Activated CD4-positive, alpha-beta memory T cell treated with anti-CD3 and anti-CD28 coated beads for 36 hours (primary cell): ENCODE measurements at places on chromosomes 5 and 9.

DNA sequence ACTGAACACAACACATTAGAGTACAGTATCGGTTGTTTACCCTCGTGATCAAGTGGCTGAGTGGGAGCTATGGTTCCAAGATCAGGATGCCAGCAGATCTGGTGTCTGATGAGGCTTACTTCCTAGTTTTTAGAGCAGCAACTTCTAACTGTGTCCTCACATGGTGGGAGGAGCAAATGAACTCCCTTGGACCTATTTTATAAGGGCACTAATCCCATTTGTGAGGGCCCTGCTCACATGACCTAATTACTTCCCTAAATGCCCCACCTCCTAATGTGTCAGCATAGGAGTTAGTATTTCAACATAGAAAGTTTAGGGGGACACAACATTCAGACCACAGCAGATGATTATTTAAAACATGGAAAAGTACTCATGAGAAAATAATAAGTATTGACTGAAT is 111.8 kb downstream of the GCNT1 start:
- H3K36me3 ChIP-seq = peaks cover 8% of the 10 kb centered on the region
- no peak overlapping the region for H3K4me3 ChIP-seq
- peaks cover 10% of the 10 kb centered on the region for H3K4me1 ChIP-seq
- no peak overlapping the region for H3K27ac ChIP-seq
- no peak for DNase-seq

- no peaks in the 10 kb centered on the region for H3K4me1 ChIP-seq
- H3K27ac ChIP-seq = no peak overlapping the region
- H3K4me3 ChIP-seq = no peak overlapping the region
- no peaks in the 10 kb centered on the region for H3K27me3 ChIP-seq
Measured at GRCh38 chr9:12753931-12754330, 20.9 kb upstream of the LURAP1L start.

GRCh38 chr9:120925535-120926396 is 830 bp downstream of the TRAF1 start:
- H3K4me3 ChIP-seq = peak overlapping the region; percentile 80
- peaks cover 54% of the 10 kb centered on the region for H3K36me3 ChIP-seq
- H3K27ac ChIP-seq = peak overlapping the region; percentile 97
- peak; percentile 95 for DNase-seq
- no peaks in the 10 kb centered on the region for H3K27me3 ChIP-seq

DNA sequence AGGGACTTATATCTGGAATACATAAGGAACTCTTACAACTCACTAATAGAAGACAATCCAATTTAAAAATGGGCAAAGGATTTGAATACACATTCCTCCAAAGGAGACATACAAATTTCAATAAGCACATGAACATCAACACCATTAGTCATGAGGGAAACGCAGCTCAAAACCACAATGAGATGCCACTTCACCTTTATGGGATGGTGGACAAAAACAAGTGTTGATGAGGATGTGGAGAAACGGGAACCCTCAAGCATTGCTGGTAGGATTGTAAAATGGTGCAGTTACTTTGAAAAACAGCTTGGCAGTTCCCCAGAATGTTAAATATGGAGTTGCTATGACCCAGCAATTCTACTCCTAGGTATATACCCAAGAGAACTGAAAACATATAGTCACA is 72.7 kb upstream of the IER5L start:
- peaks cover 3% of the 10 kb centered on the region for H3K27me3 ChIP-seq
- no peaks in the 10 kb centered on the region for H3K4me1 ChIP-seq
- no peak for DNase-seq
- no peaks in the 10 kb centered on the region for H3K36me3 ChIP-seq
- no peak overlapping the region for H3K4me3 ChIP-seq
- no peak overlapping the region for H3K27ac ChIP-seq

DNA sequence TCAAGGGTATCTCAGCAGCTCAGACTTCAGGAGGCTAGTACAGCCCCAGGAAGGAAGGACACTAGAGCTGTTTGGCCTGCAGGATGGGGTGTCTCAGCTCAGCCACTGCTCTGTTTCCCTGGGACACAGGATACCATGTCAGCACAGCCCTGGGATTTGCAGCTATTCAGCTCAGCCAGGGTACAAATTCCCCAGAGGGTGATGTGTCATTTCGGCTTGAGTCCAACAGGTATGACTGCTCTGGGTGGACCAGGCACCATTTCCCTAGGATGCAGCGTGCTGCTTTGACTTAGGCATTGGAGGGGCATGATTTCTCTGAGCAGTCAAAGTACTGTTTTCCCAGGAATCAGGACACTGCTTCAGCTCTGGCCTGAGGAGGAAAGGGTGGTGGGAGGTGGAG is 130.1 kb downstream of the ARSB start:
- peaks cover 18% of the 10 kb centered on the region for H3K36me3 ChIP-seq
- no peaks in the 10 kb centered on the region for H3K4me1 ChIP-seq
- H3K27ac ChIP-seq = no peak overlapping the region
- DNase-seq = no peak
- no peaks in the 10 kb centered on the region for H3K27me3 ChIP-seq
- no peak overlapping the region for H3K4me3 ChIP-seq

DNA sequence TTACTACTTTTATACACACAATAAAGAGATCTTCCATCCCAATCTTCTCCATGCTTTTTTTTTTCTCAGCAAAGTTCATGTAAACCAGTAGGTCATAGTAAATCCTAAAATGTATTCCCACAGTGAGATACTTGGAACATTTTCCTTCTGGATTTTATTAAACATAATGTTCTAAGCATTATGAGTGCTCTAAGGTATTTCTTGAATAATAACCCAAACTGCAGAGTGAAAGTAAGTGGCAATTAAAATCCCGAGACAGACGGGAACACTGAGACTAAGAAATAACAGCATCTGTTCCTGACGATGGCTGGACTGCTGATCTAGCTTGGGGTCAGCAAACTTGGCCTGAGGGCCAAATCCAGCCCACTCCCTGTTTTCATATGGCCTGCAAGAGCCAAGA is 359.8 kb downstream of the ARL15 start:
- no peak for DNase-seq
- no peaks in the 10 kb centered on the region for H3K4me1 ChIP-seq

DNA sequence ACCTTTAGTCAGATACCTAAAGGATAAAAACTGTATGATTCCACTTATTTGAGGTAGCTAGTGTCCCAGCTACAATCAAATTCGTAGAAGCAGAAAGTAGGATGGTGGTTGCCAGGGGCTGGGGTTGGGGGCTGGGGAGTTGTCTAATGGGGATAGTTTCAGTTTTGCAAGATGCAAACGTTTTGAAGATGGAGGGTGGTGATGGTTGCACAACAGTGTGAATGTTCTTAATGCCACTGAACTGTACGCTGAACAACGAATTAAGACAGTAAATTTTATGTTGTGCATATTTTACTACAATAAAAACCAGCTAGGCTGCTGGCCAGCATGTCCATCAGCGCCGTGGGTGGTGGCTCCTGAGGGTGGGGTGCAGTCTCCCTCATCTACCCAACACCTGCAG is 137.8 kb downstream of the GADD45G start:
- DNase-seq = peak; percentile 25
- H3K27ac ChIP-seq = no peak overlapping the region
- no peaks in the 10 kb centered on the region for H3K36me3 ChIP-seq
- H3K27me3 ChIP-seq = no peaks in the 10 kb centered on the region

- H3K36me3 ChIP-seq = no peaks in the 10 kb centered on the region
- H3K27ac ChIP-seq = no peak overlapping the region
- DNase-seq = no peak
- peaks cover 10% of the 10 kb centered on the region for H3K27me3 ChIP-seq
- no peak overlapping the region for H3K4me3 ChIP-seq
Measured at GRCh38 chr5:171762021-171762608, 23.5 kb upstream of the SMIM23 start.

DNA sequence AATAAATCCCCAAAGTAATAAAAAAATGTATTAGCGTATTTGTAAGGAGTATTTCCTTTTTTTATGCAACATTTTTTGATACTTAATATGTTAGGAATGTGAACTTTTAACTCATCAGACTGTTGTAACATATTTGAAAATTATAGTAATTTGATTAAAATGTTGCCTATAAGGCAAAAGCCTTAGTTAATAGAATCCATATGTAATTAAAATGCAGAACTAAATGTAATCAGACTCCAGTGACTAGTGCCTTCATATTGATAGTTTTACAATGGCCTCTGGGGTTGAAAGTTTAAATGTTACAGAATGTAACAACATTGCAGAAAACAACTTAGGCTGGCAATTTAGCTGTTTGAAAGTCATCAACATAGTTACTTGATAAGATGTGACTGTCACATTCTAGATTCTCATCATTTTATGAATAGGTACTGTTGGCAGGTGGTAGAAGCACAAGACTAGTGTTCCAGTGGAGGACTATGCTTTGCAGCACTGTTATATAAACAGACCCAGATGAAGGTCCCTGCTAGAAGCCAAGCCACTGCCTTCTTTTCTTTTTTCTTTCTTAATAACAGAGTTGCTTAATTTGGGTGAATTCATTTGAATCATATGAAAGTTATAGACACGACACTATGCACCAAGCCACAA is 382.9 kb downstream of the CCDC171 start:
- no peak overlapping the region for H3K4me3 ChIP-seq
- no peak overlapping the region for H3K27ac ChIP-seq
- no peaks in the 10 kb centered on the region for H3K36me3 ChIP-seq
- no peaks in the 10 kb centered on the region for H3K27me3 ChIP-seq
- H3K4me1 ChIP-seq = no peaks in the 10 kb centered on the region

GRCh38 chr5:169426784-169427183 is 125.8 kb upstream of the SLIT3 start:
- H3K36me3 ChIP-seq = no peaks in the 10 kb centered on the region
- DNase-seq = no peak
- H3K27ac ChIP-seq = no peak overlapping the region

GRCh38 chr9:13266167-13266566 is 13.3 kb downstream of the MPDZ start:
- no peaks in the 10 kb centered on the region for H3K27me3 ChIP-seq
- no peaks in the 10 kb centered on the region for H3K4me1 ChIP-seq
- DNase-seq = no peak
- no peak overlapping the region for H3K27ac ChIP-seq
- H3K4me3 ChIP-seq = no peak overlapping the region

DNA sequence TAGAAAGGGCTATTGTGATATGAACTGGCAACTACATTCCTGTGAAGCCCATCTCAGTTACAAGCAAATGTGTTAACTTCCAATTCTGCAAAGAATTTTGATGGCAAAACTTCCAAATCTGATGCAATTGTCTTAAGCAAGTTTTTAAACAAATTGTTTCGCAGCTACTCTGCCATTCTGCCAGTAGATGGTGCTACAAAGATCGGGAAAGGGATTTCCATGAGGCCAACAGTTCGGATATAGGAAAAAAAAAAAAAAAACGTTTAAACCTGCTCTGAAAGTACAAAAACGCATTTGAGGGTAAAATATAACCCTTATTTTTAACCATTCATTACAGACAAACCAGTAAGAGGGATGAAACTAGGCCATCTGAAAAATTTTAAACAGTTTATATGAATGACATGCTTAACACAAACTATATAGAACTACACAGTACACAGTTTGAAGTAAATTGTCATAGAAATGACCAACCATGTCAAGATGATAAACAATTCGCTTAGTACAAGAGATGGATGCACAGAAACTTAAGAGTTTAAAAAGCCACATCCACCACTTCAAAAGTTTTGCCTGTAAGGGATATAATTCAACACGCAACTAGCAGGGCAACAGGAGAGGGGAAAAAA is 2.2 kb downstream of the HNRNPA0 start:
- no peaks in the 10 kb centered on the region for H3K27me3 ChIP-seq
- H3K27ac ChIP-seq = peak overlapping the region; percentile 100
- peaks cover 40% of the 10 kb centered on the region for H3K36me3 ChIP-seq
- DNase-seq = no peak
- H3K4me1 ChIP-seq = peaks cover 27% of the 10 kb centered on the region

DNA sequence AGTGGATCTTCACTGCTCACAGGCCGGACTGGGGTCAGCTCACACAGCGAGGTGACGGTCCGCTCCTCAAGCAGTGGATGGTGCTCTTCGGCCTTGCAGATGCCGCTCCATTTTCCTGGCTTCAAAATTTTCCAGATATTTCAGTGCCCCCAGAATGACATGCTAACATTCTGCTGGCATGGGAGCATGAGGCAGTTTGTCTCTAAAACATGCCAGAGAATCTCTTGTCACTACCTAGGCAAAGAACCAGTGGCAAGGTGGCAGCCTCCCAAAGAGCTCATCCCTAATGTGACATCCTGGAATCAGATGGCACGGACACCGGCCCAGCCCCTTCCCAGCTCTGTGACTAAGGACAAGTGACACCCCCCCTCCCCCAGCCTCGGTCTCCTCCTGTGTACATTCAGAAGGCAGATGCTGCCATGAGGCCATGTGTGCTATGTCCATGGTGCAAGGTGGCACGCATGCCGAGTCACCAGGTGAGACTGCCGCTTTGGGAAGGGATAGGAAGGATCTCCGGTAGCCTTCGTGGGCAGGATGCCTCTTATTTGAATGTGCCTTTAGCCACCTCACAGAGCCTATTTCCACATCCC is 2.7 kb downstream of the S1PR3 start:
- DNase-seq = no peak
- H3K27me3 ChIP-seq = peaks cover 32% of the 10 kb centered on the region
- H3K27ac ChIP-seq = no peak overlapping the region
- H3K36me3 ChIP-seq = no peaks in the 10 kb centered on the region
- H3K4me3 ChIP-seq = no peak overlapping the region

DNA sequence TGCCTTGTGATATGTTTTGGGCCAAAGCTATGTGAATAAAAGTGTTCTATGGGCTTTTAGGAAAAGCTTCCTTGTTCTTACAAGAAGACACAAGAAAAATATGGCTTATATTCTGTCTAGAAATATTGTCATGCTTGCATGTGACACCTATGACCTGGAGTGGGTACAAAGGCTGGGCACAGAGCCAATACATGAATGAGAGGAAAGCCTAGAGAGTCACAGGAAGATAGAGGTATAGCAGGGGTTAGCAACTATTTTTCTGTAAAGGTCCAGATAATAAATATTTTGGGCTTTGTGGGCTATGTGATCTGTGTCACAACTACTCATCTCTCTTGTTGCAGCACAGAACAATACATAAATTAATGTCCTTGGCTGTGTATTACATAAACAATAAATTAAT is 196.6 kb upstream of the CD180 start:
- DNase-seq = no peak
- no peak overlapping the region for H3K4me3 ChIP-seq
- H3K36me3 ChIP-seq = no peaks in the 10 kb centered on the region
- H3K27ac ChIP-seq = no peak overlapping the region
- H3K4me1 ChIP-seq = no peaks in the 10 kb centered on the region
- no peaks in the 10 kb centered on the region for H3K27me3 ChIP-seq

GRCh38 chr5:147092044-147092443 is 142.8 kb upstream of the STK32A start:
- H3K27ac ChIP-seq = no peak overlapping the region
- H3K4me1 ChIP-seq = no peaks in the 10 kb centered on the region
- no peaks in the 10 kb centered on the region for H3K36me3 ChIP-seq
- H3K27me3 ChIP-seq = peaks cover 3% of the 10 kb centered on the region
- DNase-seq = no peak
- no peak overlapping the region for H3K4me3 ChIP-seq

DNA sequence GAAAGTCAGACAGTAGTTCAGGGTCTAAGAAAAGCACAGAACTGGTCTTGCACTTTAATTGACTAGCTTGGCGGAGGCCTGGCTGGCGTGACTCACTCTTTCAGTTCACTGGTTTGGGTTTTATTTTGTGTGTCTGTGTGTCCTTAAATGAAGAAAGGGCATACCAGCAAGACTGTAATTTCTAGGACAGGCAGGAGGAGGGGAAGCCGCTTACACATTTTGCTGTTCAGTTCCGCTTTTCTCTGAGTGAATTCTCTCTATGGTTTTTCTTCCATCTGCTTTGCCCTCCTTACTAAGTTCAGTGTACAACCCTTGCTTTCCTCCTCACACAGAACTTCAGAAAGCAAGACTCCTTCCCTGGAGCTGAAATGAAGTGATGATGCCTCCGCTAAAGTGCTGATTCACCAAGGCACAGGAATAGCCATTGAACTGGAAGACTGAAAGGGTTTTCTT is 150.8 kb downstream of the MEF2C start:
- H3K36me3 ChIP-seq = no peaks in the 10 kb centered on the region
- no peak overlapping the region for H3K4me3 ChIP-seq
- DNase-seq = no peak
- no peak overlapping the region for H3K27ac ChIP-seq
- peaks cover 2% of the 10 kb centered on the region for H3K27me3 ChIP-seq
